Activated naive CD8-positive, alpha-beta T cell treated with anti-CD3 and anti-CD28 coated beads, Interleukin-2, amount 50 U/mL, for 16 hours (primary cell): ENCODE measurements at places on chromosomes 6 and 20.

DNA sequence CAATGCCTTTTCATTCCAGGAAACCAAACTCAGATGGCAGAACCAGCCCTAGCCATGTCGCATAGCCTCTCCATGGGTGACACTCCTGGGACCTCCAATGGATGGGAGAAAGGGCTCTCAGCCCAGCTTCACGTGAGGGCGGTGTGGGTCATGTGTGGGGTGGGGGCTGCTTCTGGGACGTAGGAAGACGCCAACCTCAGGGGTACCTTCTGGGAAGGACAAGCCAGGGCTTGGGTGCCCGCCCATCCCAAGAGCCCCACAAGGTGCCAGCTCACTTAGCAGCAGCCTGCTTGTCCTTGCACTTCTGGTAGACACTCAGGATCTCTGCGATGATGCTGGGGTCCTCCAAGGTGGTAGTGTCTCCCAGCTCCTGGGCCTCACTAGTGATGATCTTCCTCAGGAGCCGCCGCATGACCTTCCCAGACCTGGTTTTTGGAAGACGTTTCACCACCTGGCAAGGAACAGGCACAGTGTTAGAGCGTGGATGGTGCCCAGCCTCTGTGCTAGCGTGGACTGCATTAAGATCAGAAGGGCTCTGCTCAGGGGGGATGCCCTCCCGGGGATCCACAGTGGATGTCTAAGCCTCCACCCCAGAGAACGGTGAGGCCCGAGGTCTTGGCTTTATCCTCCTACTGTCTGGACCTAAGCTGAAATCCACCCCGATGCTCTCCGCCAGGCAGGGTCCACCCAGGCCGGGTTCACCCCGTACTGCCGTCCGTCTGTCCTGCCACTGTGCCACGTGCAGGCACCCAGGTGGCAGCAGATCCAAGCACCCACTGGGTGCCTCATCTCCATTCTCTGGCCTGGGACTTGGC is 15.1 kb upstream of the APMAP start:
- DNase-seq: no peak

- no peak for DNase-seq
These were observed 38.8 kb downstream of the HLA-F start for GRCh38 chr6:29762051-29762450.

DNA sequence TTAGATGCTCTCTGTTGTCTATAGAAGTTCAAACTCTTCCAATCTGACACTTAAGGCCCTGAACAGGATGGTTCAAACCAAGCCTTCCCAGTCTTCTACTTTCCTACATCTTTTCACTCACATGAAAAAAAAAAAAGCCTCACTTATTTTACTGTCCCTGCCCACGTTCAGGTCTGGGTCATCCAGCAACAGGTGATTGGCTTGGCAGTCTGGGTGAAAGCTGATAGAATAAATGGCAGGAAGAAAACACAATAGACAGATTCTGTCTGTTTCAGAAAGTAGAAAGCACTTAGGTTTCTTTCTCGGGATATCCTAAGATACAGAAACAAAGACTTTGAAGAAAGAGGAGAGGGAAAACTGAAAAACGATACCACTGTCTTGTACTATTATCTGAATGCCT is 61.8 kb upstream of the HSF2 start:
- no peak for DNase-seq

DNA sequence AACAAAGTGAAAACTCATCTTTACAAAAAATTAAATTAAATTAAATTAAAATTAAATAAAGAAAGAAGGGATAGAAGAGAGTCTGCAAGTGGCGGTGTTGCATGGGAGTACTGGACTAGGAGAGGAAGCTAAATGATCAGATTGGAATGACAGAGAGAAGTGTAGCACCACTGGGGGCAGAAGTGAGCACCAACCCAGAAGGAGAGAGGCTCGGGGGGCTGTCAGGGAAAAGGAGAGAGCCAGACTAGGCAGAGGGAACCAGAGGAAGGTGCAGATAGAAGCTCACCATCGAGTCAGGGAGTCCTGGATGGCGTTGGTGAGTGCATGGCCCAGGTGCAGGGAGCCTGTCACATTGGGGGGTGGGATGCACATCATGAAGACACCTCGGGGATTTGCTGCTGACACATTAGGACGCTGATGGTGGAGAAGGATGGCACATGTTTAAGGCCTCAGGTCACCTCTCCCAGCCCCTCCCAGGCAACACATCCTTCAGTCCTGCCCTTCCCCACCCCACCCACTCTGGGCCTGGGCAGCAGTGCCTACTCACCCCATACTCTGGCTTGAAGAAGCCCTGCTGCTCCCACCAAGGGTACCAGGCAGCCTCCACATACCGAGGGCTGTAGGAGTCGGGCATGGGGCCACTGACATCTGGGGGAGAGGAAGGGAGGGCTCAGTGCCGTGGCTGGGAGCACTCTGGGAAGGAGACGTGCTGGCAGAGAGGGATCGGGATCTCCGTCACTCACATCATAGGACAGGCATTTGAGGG is 4.0 kb downstream of the VARS1 start:
- no peak for DNase-seq

DNA sequence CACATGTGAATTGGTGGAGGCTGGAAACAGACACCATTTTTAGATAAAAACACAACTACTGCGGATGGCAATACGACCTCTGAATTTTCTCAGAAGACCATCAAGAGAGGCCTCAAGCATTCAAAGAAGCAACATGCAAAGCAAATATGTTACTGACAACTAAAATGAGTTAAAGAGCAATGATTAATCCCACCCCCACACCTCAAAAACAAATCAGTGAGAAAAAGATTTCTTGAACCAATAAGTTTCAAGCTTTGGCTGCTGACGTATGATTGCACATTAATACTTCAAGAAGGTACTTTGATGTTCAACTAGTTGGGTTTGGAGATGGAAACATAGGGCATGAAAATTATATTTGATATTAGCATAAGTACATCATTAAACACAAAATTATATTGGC is 982 bp downstream of the MMUT start:
- no peak for DNase-seq

- no peak for DNase-seq
These were observed 24.9 kb upstream of the FUCA2 start for GRCh38 chr6:143536461-143536865.

DNA sequence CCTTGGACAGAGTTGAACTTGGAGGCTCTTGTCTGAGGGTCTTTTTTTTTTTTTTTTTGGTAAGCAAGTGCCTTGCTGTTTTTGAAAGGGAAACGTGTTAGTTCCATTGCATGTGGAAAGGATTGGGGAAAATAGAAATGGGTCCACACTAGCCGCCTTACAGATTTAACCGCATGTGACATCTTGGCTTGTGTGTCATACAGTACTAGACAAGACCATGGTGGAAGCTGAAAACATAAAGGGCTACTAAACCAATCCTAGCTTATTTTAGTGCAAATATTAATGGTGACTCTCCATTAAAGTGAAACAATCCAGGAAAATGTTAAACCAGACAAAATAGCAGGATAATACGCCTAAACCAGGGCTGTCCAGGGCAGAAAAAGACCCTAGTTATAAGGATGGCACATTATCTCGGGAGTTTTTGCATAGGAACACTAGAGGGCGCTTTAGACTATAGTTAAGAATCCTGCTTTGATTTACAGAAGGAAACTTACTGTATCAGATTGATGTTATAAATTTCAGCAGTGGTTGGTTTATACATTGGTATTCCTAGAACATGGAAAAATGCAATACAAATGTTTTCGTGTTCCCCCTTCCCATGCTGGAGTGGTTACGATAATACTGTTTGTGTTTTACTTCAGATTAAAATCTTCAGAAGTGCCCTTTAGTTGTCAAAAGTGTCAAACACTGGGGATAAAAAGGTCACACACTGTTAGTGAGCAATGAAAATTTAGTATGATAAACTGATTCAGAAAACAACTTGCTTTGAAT is 59.8 kb upstream of the DEK start:
- DNase-seq: no peak

DNA sequence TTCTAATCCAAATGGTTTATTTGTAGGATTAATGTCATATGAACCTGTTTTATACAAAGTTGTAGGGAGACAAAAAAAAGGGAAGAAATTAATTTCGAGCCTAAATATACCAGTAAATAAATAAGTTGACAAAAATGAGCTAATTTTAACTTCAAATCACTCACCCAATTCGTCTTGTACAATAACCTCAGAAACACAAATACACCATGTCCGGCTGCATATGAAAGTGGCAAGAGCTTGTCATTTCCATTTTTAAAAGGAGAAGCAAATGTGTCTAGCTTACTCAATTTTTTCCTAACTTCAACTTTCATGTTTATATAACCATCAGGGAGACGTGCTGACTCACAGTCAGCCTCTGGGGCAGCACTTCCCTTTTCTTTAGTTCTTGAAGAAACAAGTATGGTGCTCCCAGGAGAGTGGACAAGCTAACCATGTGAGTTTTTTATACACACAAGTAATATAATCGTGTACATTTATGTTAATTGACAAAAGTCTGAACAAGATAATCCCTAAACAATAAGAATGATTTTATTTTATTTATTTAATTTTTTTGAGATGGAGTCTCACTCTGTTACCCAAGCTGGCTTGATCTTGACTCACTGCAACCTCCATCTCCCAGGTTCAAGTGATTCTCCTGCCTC is 55.5 kb upstream of the SGK1 start:
- DNase-seq: no peak

DNA sequence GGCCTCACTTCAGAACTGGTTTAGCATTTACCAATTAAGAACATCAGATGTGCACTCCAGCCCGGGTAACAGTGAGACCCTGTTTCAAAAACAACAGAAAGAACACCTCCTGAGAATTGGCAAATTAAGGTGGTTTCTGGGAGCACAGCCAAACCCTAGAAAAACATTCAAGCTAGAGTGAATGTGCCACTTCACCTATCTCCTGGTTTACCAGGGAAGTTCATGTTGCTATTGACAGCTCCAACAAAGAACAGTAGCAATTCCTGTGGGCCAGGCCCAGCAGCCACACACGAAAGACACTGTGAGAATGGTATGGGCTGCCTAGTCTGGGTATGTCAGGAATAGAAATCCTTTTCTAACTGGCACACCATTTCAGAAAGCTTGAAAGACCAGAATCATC is 4.9 kb downstream of the POLR1C start:
- DNase-seq: no peak

DNA sequence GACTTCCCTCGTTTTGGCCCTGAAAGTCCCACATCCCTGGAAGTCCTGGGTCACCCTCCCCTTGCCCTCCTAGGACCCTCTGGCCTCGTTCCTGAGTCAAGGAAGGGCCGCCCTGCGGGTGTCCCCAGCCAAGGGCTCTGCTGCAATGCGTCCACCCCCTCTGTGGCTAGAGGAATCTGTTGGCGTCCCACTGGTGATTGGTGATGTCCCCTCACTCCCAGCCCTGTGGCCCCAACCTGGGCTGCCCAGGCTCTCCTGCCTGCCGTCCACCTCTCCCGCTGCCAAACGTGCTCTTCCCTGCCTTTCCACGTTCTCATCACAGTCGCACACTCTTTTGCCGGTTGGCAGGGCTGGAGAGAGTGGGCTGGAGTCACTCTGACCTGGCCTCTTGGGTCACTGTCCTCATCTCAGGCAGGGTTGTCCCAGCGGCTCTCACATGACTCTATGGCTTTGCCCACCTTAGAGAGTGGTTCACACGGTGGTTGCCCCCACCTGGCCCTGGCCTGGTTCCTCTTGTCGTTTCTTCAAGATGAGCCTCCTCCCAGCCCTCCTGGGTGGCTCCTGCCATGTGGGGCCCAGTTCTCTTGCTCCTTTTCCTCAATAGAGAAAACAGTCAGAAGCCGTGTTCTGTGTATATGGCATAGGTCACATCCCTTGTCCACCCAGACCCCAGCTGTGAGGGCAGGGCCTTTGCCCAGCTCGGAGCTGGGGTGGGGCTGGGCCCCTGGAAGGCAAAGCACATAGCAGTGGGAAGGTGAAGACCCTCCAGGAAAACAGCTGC is 100.9 kb downstream of the TMEM242 start:
- no peak for DNase-seq

GRCh38 chr20:48653706-48654051 is 174.1 kb downstream of the PREX1 start:
- no peak for DNase-seq

DNA sequence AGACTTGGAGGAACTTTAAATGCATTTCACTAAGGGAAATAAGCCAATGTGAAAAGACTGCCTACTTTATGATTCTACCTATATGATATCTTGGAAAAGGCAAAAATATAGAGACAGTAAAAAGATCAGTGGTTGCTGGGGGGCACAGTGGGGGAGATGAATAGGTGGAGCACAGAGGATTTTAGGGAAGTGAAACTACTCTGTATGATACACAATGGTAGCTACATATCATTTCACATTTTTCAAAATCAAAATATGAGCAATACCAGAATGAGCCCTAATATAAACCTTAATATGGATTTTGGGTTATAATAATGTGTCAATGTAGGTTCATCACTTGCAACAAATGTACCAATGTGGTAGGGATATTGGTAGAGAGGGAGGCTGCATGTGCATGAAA is 161.4 kb upstream of the HTR1E start:
- no peak for DNase-seq
